Activated T-helper 9 cell treated with anti-CD3 and anti-CD28 coated beads, Interleukin-2, amount 50 U/mL, for 16 hours (primary cell): ENCODE measurements at places on chromosomes 16 and 17.

GRCh38 chr16:72311426-72311825 is 139.5 kb upstream of the PMFBP1 start:
- no peak for DNase-seq

DNA sequence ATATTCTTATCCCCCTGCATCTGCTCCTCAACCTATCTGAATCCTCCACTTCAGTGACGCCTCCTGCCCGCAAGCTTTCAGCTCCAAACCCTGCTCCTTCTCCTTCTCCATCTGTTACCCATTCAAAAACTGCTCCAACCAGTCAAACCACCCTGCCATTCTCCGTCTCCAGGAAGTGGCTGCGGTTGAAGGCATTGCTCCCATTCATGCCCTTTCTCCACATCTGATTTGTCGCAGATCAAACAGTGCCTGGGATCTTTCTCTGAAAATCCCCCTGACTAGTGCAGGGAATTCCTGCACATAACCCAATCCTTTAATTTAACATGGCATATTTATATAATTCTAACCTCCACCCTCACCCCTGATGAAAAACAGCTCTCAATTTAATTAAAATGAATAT is 56.3 kb downstream of the SLFN5 start:
- DNase-seq = no peak

- no peak for DNase-seq
Measured at GRCh38 chr17:497241-498034, 144.8 kb upstream of the RPH3AL start.

- DNase-seq = no peak
Measured at GRCh38 chr16:24273508-24274182, 17.5 kb downstream of the CACNG3 start.

- DNase-seq = no peak
Measured at GRCh38 chr16:11805556-11805955, 8.5 kb upstream of the ZC3H7A start.

GRCh38 chr17:16906680-16907079 is 65.2 kb downstream of the TNFRSF13B start:
- DNase-seq = no peak

- DNase-seq = no peak
Measured at GRCh38 chr17:80114758-80115157, 13.4 kb downstream of the GAA start.

GRCh38 chr17:1498869-1499268 is 6.4 kb upstream of the MYO1C start:
- DNase-seq = no peak

- DNase-seq = no peak
Measured at GRCh38 chr16:81692571-81692970, 86.5 kb upstream of the PLCG2 start.

DNA sequence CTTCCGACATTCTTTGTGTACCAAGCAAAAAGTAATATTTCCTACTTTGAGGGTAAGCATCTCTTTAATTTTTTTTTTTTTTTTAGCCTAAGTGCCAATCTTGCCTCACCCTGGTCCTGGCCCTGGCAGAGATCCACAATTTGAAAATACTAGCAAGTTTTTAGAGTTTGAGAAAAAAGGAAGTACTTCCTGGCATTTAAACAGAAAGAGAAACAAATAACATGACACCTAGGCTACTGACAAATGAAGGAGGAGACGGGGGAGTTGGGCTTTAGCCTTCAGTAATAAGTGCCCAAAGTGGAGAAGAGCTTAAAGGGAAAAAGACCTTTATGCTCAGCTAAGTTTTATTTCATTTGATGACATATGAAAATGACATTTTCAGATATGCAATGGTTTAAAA is 92.8 kb downstream of the HS3ST3A1 start:
- no peak for DNase-seq

DNA sequence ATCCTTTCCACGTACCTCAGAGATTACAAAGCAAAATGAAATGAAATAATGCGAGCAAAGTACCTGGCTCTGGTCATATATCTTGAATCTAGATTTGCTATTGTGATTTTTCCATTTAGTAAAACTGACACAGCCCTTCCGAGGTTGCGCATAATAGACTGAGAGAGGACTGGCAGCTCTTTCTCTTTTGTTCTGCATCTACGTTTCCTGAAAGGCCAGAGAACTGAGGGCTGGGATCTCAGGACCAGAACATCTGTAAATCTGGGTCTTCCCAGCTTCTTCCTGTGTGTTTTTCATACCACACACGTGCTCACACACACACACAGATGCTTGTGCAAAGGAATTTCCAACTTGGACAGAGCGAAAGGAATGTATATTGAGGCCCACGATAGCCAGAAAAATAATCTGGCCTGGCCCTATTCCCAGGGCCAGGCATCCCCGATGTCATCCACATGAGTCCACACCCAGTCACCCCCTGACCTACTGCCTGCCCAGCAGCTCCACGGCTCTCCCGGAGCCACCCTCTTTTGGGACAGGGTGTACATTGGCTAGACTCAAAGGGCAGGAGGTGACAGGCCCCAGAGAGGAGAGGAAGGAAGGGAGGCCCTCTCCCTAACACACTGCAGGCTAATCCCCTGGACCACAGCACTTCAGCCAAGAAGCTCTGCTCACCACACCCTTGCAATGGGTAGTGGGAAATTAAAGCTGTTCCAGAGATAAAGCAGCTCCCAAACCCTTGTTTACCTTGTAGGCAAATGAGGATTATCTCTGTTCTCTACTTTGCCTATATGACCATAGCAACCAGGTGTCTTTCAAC is 41.8 kb downstream of the NOL11 start:
- no peak for DNase-seq

- peak; percentile 51 for DNase-seq
Measured at GRCh38 chr16:15961060-15961511, 11.7 kb downstream of the ABCC1 start.

GRCh38 chr16:24367186-24367710 is 111.1 kb downstream of the CACNG3 start:
- no peak for DNase-seq

DNA sequence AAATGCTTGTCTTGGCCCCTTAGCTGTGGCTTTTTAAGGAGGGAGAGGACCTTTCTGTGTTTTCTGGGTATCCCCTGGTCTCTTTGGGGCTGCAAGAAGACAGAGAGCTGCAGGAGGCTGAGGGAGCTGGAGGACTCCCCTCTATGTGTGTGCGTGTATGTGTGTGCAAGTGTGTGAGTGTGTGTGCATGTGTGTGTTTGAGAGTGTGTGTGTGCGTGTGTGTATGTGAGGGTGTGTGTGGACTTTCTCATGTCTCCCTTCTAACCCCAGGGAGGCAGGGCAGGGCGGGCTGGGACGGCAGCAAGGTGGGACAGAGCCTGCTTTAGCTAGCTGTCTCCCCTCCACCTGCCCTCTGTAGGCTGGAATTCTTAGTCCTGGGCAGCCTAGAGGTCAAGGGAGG is 1.9 kb downstream of the PRSS54 start:
- DNase-seq = no peak

DNA sequence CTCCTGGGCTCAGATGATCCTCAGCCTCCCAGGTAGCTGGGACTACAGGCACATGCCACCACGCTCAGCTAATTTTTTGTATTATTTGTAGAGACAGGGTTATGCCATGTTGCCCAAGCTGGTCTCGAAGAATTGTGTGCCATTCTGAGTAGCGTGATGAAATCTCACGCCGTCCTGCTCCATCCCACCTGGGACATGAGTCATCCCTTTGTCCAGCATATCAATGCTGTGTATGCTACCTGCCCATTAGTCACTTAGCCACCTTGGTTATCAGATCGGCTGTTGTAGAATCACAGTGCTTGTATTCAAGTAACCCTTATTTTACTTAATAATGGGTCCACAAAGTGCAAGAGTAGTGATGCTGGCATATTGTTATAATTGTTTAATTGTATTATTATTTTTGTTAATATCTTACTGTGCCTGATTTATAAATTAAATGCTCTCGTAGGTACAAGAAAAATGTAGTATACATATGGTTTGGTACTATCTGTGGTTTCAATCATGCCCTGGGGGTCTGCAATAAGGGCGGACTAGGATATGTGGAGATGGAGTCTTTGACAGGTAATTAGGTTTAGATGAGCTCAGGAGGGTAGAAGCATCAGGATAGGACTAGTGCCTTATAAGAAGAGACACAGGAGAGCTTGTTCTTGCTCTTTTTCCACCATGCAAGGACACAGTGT is 26.6 kb upstream of the SLC13A2 start:
- DNase-seq = no peak

DNA sequence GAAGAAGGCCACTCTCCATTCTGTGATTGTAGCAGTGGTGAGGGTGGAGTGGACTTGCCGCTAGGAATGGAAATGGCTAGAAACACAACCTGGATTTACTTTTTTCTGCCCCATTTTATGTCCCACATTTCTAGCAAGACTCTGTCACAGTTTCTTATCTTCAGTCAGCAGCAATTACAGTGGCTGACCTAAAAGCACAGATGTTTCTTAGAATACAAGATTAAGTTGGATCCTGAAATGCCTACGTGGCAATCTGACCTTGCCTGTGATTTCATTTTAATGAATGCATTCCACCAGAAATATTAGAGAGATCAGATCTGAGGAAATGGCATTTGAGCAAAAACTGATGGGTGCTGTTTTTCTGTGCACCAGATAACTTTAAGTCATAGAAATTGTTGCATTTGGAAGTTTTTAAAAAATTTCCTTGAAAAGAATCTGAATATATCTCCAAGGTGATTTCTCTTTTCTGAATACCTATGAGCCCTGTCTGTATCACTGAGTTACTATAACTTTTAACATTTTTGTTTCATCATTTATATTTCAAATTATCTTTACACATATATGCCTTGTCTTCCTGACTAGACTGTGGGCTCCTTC is 5.4 kb downstream of the HEATR3 start:
- no peak for DNase-seq

DNA sequence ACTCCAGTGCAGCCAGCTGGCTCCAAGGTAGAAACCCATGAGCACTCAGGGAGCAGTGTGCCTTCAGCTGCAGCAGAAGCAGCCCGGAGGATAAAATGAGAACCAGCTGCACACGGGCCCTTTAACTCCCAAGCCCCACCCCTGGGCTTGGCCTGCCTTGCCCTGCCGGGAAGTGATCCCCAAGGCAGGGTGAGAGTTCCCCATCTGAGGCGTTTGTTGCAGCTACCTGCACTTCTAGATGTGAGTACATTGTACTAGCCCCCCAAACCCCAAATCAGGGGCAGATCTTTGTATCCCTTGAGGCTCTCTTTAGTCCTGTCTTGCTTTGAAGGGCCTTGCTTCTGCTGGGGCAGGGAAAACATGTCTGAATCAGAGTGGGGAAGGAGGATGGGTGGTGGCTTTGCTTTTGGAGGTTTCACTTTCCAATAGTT is at the start of gene MVP:
Gene MVP (plus strand): TSS at position 192 of the 431 bp plus-strand sequence. CDS start 10,088 bp downstream, outside the sequence.
- DNase-seq = no peak

DNA sequence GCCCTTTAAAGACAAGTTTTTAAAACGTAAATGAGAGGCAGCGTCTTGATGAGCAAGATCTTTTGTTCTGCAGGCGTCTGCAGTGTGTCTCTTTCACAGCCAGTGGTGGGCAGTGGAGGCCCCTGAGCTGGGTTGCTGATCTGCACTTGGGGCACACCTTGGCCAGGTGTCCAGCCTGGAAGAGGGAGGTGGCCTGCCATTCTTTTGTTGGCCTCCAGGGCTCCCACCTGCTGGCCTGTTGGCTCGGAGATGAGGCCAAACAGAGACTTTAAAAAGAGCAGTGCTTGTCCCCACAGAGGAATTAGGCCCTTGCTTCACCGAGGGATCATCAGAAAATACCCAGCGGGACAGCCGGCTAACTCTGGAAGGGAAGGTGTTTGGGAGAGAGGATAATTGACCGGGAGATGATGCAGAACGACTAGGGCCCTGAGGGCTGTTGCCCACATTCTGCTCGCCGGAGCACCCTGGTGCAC is 145.9 kb upstream of the PLCG2 start:
- no peak for DNase-seq

DNA sequence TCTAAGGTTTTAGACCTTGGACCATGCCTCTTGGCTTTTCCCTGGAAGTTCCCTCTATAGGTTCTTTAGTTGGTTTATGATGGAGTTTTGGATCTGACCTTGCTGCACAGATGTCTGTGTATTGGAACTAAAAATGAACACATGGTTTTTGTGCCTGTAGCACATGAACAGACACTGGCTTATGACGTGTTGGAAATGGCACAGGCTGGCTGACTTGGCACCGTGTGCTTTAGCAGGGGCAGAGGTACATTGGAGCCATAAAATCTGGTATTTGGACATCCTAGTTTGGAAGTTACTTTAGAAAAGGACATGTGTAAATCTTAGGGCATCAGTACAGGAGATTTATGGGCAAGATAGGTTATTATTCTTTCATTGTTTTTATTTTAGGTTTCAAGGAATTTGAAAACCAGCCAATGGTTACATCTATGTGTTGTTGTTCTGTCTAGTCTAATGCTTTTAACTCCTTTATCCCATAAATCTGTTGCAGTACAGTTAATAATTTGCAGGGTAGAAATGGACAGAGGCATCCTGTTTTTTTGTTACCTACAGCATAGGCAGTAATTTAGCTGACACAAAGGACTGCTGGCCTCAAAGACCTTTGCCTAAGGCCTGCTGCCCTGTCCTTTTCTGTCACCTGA is 6.0 kb downstream of the SOCS7 start:
- DNase-seq = no peak

DNA sequence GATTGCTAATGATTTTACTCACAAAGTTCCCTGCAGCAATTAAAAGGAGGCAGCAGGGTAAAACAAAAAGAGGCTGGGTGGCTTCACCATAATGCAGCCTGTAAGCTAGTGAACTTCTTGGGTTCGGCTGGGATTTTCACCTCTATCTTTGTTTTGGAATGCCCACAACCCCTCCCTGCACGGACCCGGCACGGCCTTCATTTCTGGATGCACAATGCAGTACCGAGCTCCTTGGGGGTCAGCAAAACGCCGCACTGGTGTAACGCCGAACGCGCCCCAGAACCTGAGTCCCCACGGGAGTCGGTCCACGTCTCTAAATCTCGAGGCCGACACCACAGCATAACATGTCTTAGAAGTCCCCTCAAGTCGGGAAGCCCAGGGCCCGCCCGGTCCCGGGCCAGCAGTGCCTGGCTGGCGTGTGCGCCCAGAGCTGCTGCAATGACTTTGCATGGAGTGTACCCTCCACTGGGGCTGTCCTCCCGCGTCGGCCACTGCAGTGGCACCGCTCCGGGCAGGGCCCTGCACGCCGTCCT is 759 bp downstream of the UBE2O start:
- DNase-seq = no peak
